B cell (primary cell): ENCODE measurements at places on chromosomes 7 and 10. TPM values are rescaled to one million over a fixed set of nuclear protein-coding genes. Genes with fewer than 3 reads are reported as not detected.
A peak's percentile ranks its signal among the peaks of the same experiment; 100 is the strongest.

The PCDH15 gene
- polyA plus RNA-seq: not detected in 2 replicates

The EPHA1 gene
- 0.39 and 0.50 TPM in 2 replicates for polyA plus RNA-seq

The TSPAN12 gene
- not detected in 2 replicates for polyA plus RNA-seq

The GIMAP2 gene
- 13.2 and 19.9 TPM in 2 replicates for polyA plus RNA-seq

The PCLO gene
- polyA plus RNA-seq: 0.01 and 0.27 TPM in 2 replicates

- no peak for DNase-seq
These were observed 12.9 kb downstream of the PDZD8 start for GRCh38 chr10:117362313-117362712.

GRCh38 chr10:12954866-12955265, 46.6 kb downstream of the CCDC3 start:
- DNase-seq: no peak

- DNase-seq: no peak
These were observed 62.4 kb upstream of the WAPL start for GRCh38 chr10:86583983-86584382.

DNA sequence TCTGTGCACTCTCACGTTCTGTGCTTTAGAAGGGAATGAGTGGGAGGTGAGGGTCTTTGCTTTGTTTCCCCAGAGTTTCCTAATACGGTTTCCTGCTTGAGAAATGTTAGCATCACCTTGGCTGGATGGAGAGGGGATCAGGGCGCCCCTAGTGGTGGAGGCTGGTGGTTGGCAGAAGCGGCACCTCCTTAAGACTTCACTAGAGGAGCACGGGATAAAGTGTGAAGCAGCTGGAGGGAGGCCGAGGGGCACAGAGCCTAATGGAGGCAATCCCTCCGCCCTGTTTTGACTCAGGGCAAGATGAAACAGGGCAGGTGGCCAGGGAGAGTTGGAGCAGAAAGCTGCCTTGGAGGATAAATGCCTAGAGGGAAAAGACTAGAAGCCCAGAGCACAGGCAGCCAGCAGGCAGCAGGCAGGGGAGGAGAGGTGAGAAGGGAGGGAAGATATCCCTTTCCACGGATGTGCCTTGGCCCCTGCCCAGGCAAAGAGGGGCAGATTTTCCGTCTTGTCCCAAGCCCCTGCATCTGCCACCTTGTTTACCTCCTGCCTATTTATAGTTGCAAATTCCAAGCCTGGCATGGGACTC, 56.0 kb upstream of the BTRC start:
- peak; percentile 75 for DNase-seq

- no peak for DNase-seq
These were observed 27.5 kb downstream of the GPRIN2 start for GRCh38 chr10:46528675-46529615.

DNA sequence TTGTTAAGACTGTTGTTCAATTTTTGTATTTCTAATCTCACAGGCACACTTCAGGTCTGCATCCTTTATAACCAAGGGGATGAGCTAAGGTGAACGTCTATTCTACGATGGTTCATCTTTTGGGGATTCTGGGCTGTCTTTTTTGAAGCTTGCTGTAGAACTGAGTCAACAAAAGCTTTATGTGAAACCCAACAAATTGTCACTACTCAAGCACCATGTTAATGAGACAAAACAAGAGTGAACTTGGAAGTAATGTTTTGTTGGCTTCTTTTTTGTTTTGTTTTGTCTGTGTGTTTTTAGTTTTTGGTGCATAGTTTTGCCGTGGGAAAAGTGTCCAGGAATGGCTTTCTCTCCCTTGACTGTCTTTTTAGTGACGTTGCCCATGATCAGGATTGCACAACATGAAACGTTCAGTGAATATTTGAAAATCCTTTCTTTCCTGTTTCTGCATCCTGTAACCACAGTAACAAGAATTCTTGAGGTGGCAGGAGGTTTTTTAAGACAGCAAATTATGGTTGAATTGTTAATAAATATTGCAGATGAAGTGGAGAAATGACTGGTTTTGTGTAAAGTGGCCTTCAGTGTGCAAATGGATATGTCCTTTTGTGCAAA, 65.6 kb downstream of the WIPF3 start:
- no peak for DNase-seq

GRCh38 chr10:99520040-99520846, 12.5 kb upstream of the NKX2-3 start:
- peak; percentile 31 for DNase-seq

DNA sequence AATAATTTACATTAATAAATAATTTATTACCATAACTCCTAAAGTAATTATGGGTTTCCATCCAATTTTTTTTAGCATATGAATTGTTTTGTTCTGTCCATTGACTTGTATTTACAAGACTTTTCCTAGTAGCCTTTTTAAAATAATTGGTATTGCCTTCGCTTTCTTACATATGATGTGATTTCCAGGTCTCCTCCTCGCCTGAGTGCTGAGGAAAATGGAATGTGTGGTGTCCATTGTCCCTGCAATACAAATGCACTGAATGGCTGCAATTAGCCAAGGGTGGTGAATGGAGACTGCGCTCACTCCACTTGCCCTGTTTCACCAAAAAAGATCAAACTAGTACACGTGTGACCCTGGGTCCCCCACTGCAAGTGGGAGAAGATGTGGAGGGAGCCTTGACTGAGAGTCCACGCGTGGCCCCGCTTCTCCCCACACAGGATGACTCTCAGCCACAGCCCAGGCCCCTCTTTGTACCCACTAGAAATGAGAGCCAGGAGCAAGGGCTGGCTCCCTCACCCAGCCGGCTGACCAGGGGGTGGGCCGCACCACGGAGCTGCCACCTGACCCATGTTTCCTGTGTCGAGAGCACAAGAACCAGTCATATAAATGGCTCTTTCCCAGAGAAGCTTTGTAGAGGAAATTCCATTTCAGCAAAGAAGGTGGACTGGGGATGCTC, 52.6 kb downstream of the FAM53B start:
- DNase-seq: no peak

- no peak for DNase-seq
These were observed 293.2 kb downstream of the PPP1R3A start for GRCh38 chr7:113625494-113626102.

GRCh38 chr10:86182150-86182549, 184.4 kb downstream of the GRID1 start:
- no peak for DNase-seq
